Activated CD4-positive, alpha-beta T cell treated with anti-CD3 and anti-CD28 coated beads, Interleukin-2, amount 10 ng/mL, durations not matched to agents 7 days and 5 days (primary cell): ENCODE measurements at places on chromosomes 5 and 9. TPM values are rescaled to one million over a fixed set of nuclear protein-coding genes. Genes with fewer than 3 reads are reported as not detected.

GRCh38 chr9:135068776-135069415 is 18.6 kb upstream of the OLFM1 start:
- no peaks in the 10 kb centered on the region for H3K36me3 ChIP-seq
- no peak overlapping the region for H3K4me3 ChIP-seq
- H3K27me3 ChIP-seq, result no peaks in the 10 kb centered on the region
- H3K4me1 ChIP-seq, result no peaks in the 10 kb centered on the region
- DNase-seq, result no peak

DNA sequence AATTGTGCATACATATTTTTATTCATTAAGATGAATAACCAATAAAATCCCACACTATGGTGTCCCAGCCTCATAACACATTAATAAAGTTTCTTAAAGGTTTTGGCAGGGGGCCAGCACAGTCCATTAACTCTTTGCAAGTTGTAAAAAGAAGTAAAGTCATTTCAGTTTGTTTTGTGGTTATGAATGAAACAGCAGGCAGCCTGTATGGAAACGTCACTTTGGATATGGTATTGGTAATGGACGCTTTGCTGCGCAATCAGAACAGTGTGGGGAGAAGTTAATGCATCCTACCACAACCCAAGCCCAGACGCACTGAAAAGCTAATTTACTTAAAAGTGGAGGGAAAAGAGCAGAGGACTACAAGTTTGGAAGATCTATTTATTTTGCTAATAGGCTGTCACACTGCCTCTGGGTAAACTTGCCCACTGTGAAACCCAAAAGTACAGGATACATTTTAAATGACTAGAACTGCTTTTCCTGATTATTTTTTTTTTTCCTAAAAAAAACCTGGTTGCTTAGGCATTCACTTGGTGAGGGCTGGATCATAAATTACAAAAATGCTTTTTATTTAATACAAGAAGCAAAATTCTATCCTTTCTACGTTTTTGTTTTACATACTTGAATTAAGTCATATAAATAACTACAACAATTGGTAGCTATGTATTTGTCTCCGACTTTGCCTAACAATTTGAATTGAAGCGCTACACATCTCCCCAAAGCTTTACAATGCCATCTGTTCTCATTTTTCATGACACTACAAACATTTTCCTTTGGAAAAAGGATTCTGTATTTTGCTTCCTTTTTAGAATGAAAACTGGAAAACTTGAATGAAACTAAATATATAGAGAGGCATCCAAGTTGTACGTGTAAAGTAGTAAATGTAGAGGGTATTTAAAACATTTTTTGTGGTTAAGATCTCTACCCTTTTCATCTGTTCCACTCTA is 104.3 kb downstream of the NFIB start:
- DNase-seq, result no peak
- H3K27me3 ChIP-seq, result no peaks in the 10 kb centered on the region
- H3K36me3 ChIP-seq, result no peaks in the 10 kb centered on the region
- no peaks in the 10 kb centered on the region for H3K4me1 ChIP-seq
- H3K27ac ChIP-seq, result no peak overlapping the region

Gene SSBP2
- 50.6 TPM for total RNA-seq

DNA sequence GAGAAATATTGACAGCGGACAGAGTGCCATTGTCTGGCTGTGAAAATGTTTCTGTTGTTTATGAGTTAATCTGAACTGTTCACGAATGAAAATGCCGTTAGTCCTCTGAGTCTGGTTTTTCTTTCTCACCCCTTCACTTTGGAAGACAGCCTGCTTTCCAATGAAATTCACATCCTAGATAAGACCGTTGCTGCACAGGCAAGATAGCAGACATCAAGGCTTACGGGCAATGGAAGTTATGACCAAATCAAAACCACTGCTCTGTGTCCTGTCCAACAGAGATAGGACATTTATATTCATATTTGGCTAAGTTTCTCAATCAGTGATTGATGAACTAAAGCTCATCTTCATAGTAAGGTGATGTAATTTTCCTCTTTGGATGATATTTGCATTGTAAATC is 180.0 kb upstream of the DMAC1 start:
- no peak for DNase-seq
- no peak overlapping the region for H3K27ac ChIP-seq
- no peaks in the 10 kb centered on the region for H3K27me3 ChIP-seq
- H3K4me1 ChIP-seq, result peaks cover 78% of the 10 kb centered on the region

- no peak overlapping the region for H3K4me3 ChIP-seq
- no peak for DNase-seq
- no peaks in the 10 kb centered on the region for H3K36me3 ChIP-seq
- H3K27me3 ChIP-seq, result no peaks in the 10 kb centered on the region
- no peak overlapping the region for H3K27ac ChIP-seq
Observed at GRCh38 chr5:855771-856530, 5.2 kb upstream of the ZDHHC11 start.

- peaks cover 68% of the 10 kb centered on the region for H3K27me3 ChIP-seq
- no peak overlapping the region for H3K27ac ChIP-seq
- no peaks in the 10 kb centered on the region for H3K36me3 ChIP-seq
- H3K4me3 ChIP-seq, result no peak overlapping the region
- no peak for DNase-seq
- H3K4me1 ChIP-seq, result peaks cover 2% of the 10 kb centered on the region
Observed at GRCh38 chr5:38257308-38258041, 884 bp upstream of the EGFLAM start.

- no peak for DNase-seq
- no peaks in the 10 kb centered on the region for H3K36me3 ChIP-seq
- no peak overlapping the region for H3K4me3 ChIP-seq
- H3K4me1 ChIP-seq, result no peaks in the 10 kb centered on the region
- no peak overlapping the region for H3K27ac ChIP-seq
Observed at GRCh38 chr5:91098541-91098940, 284.6 kb downstream of the ARRDC3 start.

Gene UAP1L1
- total RNA-seq, result 21.9 TPM

Gene TMC1
- total RNA-seq, result not detected

GRCh38 chr5:36730537-36731216 is 124.3 kb downstream of the SLC1A3 start:
- no peak overlapping the region for H3K4me3 ChIP-seq
- H3K27me3 ChIP-seq, result peaks cover 8% of the 10 kb centered on the region
- no peak overlapping the region for H3K27ac ChIP-seq
- no peaks in the 10 kb centered on the region for H3K4me1 ChIP-seq

DNA sequence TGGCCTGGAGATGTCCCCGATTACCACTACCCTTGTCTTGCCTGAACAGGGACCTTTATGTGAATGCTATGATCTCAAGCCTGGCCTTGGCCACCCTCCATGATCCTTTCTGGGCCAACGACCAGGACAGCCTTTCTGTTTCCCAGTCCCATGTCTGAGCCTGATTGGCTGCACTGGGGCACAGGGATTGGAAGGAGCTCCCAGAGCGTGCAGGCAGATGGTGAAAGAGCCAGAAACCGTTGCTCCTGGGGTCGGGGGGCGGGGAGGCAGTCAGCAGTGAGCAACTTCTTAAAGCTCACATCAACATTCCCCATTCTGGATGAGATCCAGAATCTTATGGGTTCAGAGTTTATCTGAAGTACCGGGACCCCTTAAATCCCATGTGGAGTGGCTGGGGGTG is 84.4 kb downstream of the INSYN2B start:
- no peak overlapping the region for H3K4me3 ChIP-seq
- H3K4me1 ChIP-seq, result peaks cover 2% of the 10 kb centered on the region
- H3K27me3 ChIP-seq, result no peaks in the 10 kb centered on the region
- DNase-seq, result no peak
- peaks cover 49% of the 10 kb centered on the region for H3K36me3 ChIP-seq

Gene LHFPL2
- 0.15 TPM for total RNA-seq

DNA sequence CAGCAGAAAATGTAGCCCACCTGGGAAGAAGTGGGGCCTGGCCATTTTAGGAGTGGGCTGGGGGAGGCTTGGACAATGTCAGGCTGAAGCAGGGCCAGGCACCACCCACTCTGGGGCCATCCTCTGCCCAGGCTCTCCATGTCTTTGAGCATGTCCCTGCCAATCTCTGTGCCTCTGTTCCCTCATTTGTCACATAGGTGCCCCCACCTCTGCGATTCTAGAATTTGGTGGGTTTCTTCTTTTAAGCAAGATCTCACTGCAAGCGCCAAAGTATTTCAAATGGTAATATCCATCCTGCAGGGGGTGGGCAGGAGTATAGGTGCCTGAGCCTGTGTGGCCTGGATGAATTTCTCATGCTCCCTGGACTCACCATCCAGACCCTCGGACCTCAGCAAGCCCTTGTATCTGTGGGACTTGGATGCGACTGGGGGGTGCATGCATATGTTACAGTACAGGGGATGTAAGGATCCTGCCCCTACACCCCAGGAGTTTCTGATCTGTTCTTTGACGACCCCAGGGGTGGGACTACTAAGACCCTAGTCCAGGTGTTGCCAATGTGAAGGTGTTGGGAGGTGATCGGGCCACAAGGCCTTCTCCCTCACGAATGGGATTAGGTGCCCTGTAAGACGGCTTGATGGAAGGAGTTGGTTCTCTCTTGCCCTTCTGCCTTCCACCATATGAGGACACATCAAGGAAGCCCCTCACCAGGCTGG is 4.3 kb downstream of the CD74 start:
- H3K27me3 ChIP-seq, result no peaks in the 10 kb centered on the region
- H3K36me3 ChIP-seq, result peaks cover 32% of the 10 kb centered on the region
- no peak overlapping the region for H3K4me3 ChIP-seq
- peaks cover 40% of the 10 kb centered on the region for H3K4me1 ChIP-seq

DNA sequence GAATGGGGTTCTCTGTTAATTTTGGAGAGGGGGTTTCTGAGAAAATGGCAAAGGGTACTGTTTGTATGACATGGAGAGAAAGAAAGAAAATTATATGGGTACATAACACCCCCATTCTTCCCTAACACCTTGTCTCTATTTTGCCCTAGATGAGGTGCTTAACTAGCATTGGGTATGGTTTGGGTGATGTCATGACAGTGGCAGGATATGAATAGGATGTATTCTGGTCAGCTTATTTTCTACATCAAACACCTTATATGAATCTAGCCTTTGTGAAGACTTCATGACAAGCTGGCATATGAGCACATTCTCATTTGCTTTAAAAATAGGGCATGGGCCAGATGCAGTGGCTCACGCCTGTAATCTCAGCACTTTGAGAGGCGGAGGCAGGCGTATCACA is 58.6 kb downstream of the LNPEP start:
- H3K36me3 ChIP-seq, result peaks cover 85% of the 10 kb centered on the region
- no peaks in the 10 kb centered on the region for H3K27me3 ChIP-seq
- no peak overlapping the region for H3K4me3 ChIP-seq

- peak; percentile 85 for DNase-seq
- no peaks in the 10 kb centered on the region for H3K27me3 ChIP-seq
- peak overlapping the region; percentile 6 for H3K4me3 ChIP-seq
- H3K4me1 ChIP-seq, result peaks cover 57% of the 10 kb centered on the region
- peak overlapping the region; percentile 86 for H3K27ac ChIP-seq
Observed at GRCh38 chr5:179608131-179608581, 15.3 kb downstream of the HNRNPH1 start.

- H3K36me3 ChIP-seq, result no peaks in the 10 kb centered on the region
- no peak overlapping the region for H3K4me3 ChIP-seq
- no peaks in the 10 kb centered on the region for H3K4me1 ChIP-seq
- peaks cover 33% of the 10 kb centered on the region for H3K27me3 ChIP-seq
- no peak overlapping the region for H3K27ac ChIP-seq
Observed at GRCh38 chr9:14303521-14303920, 10.4 kb downstream of the NFIB start.

GRCh38 chr5:9302218-9302617 is 243.7 kb downstream of the SEMA5A start:
- no peaks in the 10 kb centered on the region for H3K27me3 ChIP-seq
- no peaks in the 10 kb centered on the region for H3K4me1 ChIP-seq
- no peak for DNase-seq
- H3K36me3 ChIP-seq, result no peaks in the 10 kb centered on the region
- H3K4me3 ChIP-seq, result no peak overlapping the region

DNA sequence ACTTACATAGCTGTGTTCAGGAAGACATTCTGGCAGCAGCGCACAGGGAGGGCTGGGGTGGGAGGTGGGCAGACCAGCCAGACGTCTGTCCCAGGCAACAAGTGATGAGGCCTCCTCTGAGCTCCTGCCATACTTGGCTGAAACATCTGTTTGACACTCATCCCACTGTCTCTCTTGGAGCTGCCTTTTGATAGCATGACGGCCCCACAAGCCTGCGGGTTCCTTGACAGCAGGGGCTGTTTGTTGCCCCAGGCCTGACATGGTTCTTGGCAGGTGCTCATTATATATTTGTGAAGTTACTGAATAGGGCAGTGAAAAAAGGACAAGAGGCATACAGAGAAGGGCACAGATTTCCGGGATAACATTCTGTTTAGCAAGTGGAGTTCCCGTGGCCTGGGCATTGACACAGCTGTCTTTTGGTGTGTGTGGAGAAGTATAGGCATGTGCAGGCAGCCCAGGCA is 22.2 kb upstream of the B4GALT1 start:
- no peaks in the 10 kb centered on the region for H3K36me3 ChIP-seq
- no peak overlapping the region for H3K27ac ChIP-seq
- peaks cover 4% of the 10 kb centered on the region for H3K27me3 ChIP-seq
- H3K4me1 ChIP-seq, result no peaks in the 10 kb centered on the region
- H3K4me3 ChIP-seq, result no peak overlapping the region

Gene ITGA2
- 4.0 TPM for total RNA-seq

- peaks cover 21% of the 10 kb centered on the region for H3K4me1 ChIP-seq
- H3K4me3 ChIP-seq, result no peak overlapping the region
Observed at GRCh38 chr9:98572054-98572627, 136.6 kb downstream of the GABBR2 start.

Gene ADAM19
- 127 TPM for total RNA-seq

DNA sequence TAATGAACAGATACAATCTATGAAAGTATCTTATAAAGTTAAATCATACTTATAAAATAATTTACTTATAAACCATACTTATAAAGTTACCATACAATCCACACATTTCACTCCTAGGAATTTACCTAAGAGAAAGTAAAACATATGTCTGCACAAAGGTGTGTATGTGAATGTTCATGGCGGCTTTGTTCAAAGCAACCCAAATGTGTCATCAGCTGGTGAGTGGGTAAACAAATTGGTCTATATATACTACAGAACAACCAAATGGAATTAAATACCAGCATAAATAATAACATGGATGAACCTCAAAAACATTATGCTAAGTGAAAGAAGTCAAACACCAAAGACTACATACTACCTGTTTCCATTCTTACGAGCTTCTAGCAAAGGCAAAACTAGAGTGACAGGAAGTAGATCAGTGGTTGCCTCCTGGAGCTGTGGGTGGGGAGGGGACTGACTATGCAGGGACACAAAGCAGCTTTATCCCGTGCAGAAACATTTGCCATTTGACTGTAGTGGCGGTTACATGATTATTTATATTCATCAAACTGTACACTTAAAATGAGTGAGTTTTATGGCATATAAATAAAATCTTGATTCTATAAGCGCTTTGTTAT is 10.6 kb downstream of the TRAF1 start:
- H3K4me3 ChIP-seq, result peak overlapping the region; percentile 30
- H3K36me3 ChIP-seq, result peaks cover 87% of the 10 kb centered on the region
- DNase-seq, result peak; percentile 73

DNA sequence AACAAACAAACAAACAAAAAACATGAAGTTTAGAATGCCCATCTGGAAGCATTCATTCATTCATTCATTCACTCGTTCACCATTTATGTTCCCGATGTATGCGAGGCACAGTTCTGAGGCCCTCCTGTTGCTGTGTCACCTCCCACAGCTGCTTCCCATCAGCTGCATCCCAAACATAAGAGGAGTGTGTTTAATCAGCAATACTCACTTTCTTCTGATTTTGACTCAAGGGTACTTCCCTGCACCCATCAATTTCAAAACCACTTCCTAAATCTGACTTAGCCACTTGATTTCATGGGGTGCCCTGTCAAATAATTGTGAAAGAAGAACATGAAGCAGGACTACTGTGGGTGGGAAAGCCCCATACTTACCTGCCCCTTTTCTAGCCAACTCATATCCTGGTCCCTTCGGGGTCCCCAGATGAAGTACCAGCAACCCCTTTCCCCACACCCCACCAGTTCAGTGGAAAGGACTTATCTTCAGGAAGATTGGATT is 128.0 kb upstream of the IL12B start:
- H3K4me3 ChIP-seq, result no peak overlapping the region
- H3K27ac ChIP-seq, result no peak overlapping the region
- no peak for DNase-seq
- H3K36me3 ChIP-seq, result no peaks in the 10 kb centered on the region
- peaks cover 67% of the 10 kb centered on the region for H3K27me3 ChIP-seq
- H3K4me1 ChIP-seq, result peaks cover 39% of the 10 kb centered on the region
